ENCODE measurements at places on chromosomes 5 and 9.

GRCh38 chr5:66438087-66438486, 158.1 kb upstream of the MAST4 start:
- no peak for DNase-seq

- DNase-seq, result no peak
These were observed 44.2 kb upstream of the RETREG1 start for GRCh38 chr5:16660982-16661381.

GRCh38 chr5:71894091-71894490, 175.0 kb downstream of the CARTPT start:
- DNase-seq, result no peak

DNA sequence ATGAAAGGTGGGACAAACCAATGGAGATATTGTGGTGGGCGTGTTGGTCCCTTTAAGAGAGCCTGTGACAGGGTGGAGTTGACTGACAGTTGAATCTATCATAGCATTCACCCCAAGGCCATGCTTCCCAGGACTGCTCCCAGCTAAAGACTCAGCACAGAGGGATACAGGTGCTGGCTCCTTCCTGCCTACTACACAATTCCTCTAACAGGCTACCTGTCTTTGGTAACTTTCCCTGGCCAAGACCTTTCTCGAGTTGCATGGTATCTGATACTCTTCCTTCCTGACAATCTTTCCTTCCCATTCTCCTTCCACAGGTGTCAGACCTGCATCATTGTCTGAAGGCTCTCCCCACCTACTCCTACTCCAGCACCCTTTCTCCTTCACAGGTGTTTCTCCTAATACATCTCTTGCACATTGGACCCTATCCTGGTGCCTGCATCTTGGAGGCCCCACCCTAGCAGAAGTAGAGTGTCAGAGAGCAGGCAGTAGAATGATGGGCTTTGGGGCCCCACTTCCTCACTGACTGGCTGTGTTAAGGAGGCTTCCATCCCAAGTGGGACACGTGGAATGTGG, 120.7 kb upstream of the ALDH1B1 start:
- no peak for DNase-seq

- DNase-seq, result no peak
These were observed 10.9 kb upstream of the DOLPP1 start for GRCh38 chr9:129069862-129070641.

GRCh38 chr9:72807765-72808445, 144.9 kb downstream of the ALDH1A1 start:
- DNase-seq, result no peak

- DNase-seq, result peak; percentile 78
These were observed 559.2 kb downstream of the PSAT1 start for GRCh38 chr9:78856144-78856543.

DNA sequence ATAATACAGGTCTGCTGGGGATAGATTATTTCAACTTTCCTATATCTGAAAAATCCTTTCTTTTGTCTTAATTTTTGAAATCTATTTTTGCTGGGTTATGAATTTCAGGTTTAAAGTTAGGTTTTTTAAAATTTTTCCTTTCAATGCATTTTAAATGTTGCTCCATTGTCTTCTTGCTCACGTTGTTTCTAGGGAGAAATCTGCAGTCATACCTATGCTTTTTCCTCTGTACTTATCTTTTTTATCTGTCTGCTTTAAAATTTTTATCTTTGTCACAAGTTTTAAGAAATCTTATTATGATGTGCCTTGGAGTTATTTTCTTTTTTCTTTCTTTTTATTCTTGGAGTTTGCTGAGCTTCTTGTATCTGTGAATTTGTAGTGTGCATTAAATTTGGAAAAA, 412.0 kb upstream of the KIF2A start:
- no peak for DNase-seq

- no peak for DNase-seq
These were observed 509.7 kb upstream of the CLINT1 start for GRCh38 chr5:158368686-158369085.

GRCh38 chr9:98864281-98865174, 57.1 kb downstream of the GALNT12 start:
- no peak for DNase-seq

- no peak for DNase-seq
These were observed 336.1 kb downstream of the MLLT3 start for GRCh38 chr9:20286154-20286700.

DNA sequence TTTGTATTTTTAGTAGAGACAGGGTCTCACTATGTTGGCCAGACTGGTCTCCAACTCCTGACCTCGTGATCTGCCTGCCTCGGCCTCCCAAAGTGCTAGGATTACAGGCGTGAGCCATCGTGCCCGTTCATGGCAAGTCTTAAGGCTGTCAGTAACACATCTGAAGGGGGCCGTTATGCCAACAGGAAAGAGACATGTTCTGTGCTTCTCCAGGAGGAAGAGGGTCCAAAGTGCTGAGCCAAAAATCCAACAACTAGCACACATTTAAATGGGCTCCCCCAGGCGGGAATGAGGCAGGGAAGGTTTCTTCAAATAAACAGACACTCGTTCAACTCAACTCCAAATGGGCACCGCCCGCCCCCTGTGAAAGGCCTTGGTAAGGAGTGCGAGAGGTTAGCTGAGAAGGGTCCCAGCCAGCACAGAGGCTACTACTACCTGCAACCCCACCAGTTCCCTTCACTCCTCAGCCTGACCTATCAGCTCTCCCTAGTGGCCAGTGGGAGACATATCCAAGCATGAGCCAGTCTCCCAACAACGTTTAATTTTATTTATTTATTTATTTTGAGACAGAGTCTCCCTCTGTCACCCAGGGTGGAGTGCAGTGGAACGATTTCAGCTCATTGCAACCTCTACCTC, 84.1 kb upstream of the DMRT1 start:
- peak; percentile 47 for DNase-seq

GRCh38 chr5:67465537-67466207, 269.1 kb upstream of the CD180 start:
- no peak for DNase-seq

DNA sequence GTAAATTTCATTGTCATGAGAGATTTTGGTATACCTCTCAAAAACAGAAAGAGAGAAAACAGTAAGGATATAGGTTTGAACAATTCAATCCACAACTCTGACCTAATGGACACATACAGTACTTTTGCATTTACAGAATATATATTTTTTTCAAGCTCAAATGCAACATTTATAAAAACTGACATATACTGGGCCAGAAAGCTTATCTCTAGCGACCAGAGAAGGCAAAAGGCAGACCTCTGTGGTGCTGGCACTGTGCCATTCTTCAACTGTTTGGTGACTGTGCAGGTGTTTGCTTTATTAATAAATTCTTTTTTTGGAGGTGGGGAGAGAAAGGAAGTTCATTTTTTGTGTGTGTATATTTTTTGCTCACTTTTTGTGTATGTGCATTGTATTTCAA, 6.0 kb upstream of the PLAC8L1 start:
- DNase-seq, result no peak

GRCh38 chr5:119879446-119879845, 250.1 kb downstream of the FAM170A start:
- DNase-seq, result no peak

DNA sequence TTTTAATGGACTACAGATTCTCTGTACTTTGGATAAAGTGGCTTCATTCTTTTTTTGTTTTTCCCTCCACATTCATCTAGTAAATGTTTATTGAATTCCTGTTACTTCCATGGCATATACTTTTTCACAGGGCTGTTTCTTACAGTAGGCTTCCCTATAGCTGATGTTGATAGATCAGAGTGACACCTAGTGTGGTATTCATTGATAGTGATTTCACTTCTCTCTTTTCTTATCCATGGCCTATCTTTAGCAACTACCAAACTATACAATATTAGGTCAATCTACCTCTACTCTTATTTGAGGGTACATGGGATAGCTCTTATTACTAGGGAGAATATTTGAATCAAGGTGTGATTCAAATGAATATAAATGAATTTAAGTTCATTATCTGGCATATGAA, 35.8 kb downstream of the FSD1L start:
- DNase-seq, result no peak

DNA sequence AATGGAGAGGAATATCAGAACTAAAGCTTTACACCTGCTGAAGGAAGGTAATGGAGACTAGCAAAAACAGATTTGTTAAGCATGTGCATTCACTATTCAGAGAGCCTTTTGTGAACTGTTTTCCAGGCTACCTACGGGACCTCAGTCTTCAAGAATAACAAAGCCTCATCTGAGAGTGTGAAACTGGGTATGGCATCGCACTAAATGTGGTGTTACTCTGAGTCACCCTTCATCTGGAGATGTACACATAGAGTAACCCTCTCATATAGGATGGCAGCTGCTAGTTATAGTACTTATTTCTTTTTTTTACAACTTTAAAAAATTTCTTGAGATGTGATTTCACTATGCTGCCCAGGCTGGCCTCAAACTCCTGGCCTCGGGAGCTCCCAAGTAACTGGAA, 306.8 kb downstream of the ZNF608 start:
- DNase-seq, result no peak

- DNase-seq, result no peak
These were observed 509.8 kb downstream of the DMAC1 start for GRCh38 chr9:7289773-7290172.

DNA sequence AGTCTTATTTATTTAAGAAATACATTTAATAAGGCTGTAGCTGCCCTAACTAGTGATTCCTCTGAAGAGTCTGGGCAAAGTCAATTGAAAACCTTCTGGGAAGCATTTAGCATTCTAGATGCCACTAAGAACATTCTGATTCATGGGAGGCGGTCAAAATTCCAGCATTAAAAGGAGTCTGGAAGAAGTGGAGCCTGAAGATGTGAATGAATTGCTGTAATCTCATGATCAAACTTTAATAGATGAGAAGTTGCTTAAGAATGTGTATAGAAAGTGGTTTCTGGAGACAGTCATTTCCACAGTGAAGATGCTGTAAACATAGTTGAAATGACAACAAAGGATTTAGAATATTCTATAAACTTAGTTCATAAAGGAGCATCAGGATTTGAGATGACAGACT, 61.4 kb downstream of the WDR41 start:
- no peak for DNase-seq

GRCh38 chr9:37329576-37329975, 92.9 kb upstream of the GRHPR start:
- no peak for DNase-seq

GRCh38 chr9:34452568-34452967, 5.8 kb downstream of the FAM219A start:
- no peak for DNase-seq

DNA sequence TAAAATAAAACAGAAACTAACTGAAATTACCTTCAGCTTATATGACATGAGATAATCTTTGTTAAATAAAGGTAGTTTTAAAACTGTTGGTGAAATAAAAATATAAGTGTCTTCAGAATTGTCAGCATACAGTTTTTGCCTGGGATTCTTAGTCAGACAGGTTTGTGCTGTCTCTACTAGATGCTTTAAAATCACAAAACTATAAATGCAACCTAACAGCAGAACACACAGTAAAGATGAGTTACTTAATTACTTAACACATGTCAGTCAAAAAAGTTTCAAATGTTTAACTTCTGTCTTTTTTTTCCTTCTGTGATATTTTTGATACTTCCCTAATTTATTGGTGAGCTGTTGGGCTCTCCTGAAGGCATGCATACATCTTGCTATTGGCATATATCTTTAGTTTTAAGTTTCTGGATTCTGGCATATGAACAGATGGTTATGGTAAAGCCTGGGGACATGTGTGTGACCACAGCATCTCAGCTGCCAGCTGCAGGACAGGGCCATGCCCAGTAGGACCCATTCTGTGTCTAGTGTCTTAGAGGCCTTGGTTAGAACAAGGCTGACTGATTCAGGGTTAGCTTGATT, 231.1 kb upstream of the NUDT12 start:
- DNase-seq, result no peak

DNA sequence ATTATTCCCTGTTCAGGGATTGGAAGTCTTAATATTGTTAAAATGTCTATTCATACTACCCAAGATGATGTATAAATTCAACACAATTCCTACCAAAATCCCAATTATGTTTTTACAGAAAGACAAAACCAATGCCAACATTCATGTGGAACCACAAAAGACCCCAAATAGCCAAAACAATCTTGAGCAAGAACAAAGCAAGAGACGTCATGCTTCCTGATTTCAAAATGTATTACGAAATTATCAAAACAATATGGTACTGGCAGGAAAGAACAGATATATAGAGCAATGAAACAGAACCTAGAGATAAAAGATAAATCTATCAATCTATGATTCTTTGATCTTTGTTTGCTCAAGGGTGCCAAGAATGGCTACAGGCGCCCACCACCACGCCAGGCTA, 237.9 kb downstream of the TAF11L14 start:
- DNase-seq, result no peak

- no peak for DNase-seq
These were observed 44.4 kb downstream of the ACTBL2 start for GRCh38 chr5:57437976-57438805.

GRCh38 chr5:59792983-59793585, 100.4 kb downstream of the PDE4D start:
- DNase-seq, result peak; percentile 67

DNA sequence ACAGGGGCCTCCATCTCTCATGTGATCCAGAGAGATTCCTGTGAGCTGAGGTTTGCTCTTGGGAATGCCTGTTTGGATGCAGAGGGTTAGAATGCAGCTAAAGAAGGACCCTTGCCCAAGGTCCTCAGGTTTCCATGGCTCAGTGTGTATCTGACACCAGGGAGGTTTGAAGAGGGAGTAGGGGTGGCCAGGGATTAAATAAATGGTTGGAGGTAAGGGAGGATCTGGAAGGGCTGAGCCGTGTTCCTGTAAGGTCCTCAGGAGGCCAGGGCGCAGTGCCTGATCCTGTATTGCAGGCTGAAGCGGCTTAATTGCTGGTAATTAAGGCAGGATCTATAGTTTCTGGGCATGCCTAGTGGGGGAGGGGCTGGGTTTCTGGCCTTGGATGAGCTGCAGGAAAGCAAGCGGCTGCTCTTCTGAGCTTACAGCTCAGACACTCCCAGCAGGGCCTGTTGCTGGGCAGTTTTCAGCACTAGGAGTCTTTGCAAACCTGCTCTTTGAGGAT, 41.5 kb upstream of the MAP1B start:
- no peak for DNase-seq

GRCh38 chr5:119512277-119512676, 60.0 kb downstream of the HSD17B4 start:
- no peak for DNase-seq

GRCh38 chr5:136023958-136024541, 4.7 kb upstream of the TGFBI start:
- no peak for DNase-seq

DNA sequence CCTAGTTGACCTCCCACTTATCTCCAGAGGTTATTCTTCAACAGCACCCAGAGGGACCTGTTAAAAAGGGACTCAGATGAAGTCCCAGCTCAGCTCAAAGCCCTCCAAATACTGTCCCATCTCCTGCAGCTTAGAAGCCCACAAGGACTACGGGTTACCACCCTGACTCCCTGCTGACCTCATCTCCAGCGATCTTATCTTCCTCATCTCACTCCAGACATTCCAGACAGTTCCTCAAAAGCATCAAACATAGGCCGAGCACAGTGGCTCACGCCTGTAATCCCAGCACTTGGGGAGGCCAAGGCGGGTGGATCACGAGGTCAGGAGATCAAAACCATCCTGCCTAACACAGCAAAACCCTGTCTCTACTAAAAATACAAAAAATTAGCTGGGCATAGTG, 263.8 kb upstream of the TLE4 start:
- DNase-seq, result no peak
